Mesothelial cell of epicardium (in vitro differentiated cells): ENCODE measurements at places on chromosomes 1 and 21.

DNA sequence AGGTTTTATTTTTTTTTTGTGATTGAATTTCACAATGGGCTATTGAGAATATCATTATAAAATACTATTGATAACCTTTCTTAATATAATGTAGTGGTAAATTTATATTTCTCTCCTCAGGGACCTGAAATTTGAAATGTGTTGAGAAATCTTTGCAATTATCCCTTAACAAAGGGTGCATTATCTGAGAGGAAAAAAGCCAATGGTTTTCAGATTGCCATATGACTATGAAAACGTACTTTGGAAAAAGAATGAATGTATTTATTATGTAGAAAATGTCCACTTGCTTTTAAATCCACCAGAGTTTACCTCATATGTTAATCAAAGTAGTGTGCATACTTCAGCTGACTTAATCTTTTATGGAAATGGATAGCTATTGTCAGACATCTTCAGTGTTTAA is 441.1 kb downstream of the AMY1C start:
- no peak for DNase-seq

GRCh38 chr1:165254376-165254775 is 102.1 kb downstream of the LMX1A start:
- DNase-seq: no peak

GRCh38 chr1:109214695-109215623 is 1.2 kb downstream of the SARS1 start:
- no peak for DNase-seq

GRCh38 chr1:181010789-181011188 is 11.9 kb downstream of the STX6 start:
- no peak for DNase-seq

DNA sequence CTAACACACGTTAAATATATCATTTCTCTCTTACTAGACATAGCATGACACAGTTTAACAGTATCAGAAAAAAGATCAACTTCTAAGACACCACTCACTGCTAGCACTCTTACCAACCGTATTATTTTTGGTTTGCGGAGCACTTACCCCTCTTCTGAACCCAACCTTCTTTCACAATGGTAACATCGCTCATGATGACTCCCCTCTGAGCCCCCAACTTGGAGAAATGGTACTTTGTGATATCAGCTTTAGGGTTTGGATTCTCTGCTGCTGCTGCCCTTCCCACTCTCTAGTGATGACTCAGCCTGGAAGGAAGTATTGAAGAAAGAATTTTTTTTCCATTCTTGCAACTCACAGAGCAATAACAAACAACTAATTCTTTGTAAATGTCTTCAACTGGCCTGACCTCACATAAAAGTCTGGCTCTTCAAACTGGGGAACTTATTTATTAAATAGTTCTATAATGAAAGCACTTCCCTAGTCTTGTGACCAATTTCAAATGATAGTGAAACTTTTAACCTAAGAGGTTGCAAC is 7.0 kb downstream of the AKT3 start:
- no peak for DNase-seq

DNA sequence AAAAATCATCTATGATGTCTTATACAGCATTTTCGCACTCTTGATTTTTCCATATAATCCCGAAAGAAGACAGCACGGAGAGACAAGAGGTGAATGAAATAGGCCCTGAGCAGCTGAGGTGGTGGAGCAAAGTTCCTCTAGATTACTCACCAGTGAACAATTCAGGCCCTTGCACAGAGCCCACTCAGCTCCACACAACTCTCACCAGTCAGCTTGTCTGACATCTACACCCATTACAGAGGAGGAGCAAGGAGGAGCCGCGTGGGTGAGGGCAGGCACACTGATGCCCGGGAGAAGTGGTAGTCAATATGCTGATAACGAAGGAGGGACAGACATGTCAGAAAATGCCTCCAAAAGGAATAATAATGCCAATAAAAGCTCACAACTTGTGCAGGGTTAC is 59.9 kb downstream of the DNM3 start:
- DNase-seq: no peak

GRCh38 chr1:20154301-20154831 is 15.2 kb downstream of the PLA2G2F start:
- DNase-seq: no peak

DNA sequence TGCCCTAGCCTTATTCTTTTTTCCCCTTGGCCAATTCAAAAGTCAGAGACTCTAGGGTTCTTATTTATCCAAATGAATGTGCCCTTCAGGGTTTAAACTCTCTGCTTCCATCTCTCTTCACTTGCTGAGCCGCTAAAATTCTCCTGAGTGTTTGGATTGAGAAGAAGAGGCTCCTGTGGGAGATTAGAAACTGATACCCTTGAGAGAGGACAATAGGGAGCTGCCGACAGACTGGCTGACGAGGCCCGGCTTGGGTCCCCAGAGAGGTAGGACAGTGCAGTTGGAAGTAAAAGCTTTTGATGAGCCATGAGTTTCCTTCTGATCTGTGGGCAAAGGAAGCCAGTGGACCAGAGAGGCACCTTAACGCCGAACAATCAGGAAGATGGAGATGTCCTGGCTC is 41.3 kb upstream of the UBE2U start:
- no peak for DNase-seq

GRCh38 chr1:147084273-147085096 is 87.8 kb downstream of the PRKAB2 start:
- no peak for DNase-seq

DNA sequence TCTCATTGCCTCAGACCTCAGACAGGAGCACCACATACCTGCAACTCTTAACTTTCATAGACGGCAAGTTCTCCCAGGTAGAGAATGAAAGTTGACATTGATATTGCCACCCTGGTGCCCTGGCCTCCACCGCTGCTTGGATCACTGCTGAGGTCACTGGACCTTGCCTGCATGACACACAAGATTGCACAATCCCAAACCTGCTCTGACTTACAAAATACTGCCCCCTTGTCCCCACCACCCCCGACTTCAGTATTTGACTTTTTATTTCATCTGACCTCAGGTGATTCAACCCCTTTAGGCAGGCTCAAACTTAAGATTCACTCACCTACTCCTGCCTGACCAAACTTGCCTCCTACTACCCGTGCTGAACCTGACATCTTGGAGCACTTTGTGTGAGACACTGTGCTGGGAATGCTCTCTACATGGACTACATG is 43.1 kb upstream of the S1PR1 start:
- no peak for DNase-seq

GRCh38 chr1:206651958-206652890 is 16.9 kb downstream of the DYRK3 start:
- no peak for DNase-seq

GRCh38 chr21:16310176-16310575 is 580.4 kb downstream of the USP25 start:
- no peak for DNase-seq

GRCh38 chr1:244383278-244383884 is 68.3 kb downstream of the ADSS2 start:
- no peak for DNase-seq

DNA sequence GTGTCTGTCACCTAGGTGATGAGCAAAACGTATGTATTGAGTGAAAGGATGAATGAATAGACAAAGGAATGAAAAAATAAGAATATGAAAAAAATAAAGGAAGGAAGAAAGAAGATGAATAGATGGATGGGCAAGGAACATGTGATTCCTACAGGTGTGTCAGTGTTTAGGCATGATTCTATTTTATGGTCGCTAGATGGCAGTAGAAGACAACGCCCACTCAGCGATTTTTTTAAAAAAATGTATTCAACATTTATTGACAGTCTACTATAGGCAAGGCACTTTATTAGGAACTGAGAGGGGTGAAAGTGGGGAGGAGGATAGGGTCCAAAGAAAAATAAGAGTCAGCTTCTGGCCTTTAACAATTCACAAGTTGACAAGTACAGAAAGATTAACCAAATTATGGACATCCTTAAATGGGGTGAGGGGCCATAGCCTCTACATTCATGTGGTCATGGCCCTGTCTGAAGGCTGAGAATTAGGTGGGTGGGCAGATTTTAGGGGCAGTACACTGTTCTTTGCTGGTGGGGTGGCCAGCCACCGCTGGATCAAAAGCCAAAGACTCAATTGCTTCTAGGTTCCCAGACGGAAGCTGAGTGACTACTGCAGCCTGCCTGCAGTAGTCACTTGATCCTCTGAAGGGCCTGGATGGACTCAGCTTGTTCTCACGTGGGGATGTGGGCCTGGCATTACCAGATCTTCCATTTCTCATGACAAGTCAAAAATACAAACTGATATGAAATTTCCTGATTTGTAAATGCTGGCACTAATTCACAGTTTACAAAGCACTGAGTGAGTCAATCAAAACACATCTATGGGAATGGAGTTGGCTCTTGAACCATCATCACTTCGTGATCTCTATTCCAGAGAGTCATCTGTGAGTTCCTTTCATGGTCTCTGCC is 83.9 kb downstream of the FASLG start:
- DNase-seq: no peak

GRCh38 chr1:237287876-237288521 is 246.0 kb downstream of the RYR2 start:
- no peak for DNase-seq

DNA sequence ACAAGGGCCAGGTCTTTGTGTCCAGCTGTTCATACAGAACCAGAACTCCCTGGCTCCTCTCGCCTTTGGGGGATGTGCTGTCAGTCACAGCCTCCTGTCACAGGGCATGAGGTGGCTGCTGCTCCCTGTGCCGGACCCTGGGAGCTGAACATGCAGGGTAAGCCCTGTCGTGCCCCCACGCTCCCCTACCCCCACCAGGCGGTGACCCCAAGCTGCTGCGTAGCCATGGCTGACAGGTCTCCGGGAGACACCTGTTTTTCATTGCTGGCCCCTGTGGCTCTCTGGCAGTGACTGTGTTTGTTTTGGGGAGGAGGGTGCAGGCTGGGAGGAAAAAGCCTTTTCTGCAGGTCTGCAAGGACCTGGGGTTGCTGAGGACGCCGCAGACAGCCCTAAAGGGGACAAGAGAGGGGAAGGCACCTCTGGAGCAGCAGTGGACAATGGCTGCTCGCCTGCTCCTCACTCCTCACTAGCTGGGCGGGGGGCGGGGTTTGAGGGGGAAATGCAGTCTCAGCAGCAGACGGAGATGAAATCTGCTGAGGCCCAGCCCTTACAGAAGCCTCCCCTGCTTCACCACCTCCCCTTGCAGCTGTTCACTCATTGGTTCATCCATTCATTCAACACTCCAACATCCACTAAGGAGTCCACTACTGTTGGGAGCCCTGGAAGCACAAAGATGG is 81.4 kb downstream of the TRABD2B start:
- no peak for DNase-seq

DNA sequence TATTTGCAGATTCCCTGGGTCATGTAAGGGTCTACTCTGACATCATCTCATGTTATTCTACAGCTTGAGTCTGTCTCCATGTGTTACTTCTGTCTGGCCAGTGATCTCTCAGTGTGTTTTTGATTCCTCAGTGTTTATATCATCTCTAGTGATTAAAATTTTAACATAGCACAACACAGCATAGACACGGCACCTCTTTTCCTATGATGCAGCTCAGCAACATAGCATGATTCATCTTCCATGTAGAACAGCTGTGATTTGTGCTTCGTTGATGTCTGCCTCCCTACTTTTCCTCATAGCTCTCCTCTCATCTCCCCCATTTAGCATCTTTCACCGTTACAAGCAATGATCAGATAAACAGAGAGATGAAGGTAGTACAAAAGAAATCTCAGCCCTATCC is 163.9 kb upstream of the DPT start:
- no peak for DNase-seq

- no peak for DNase-seq
These were observed 1069.6 kb downstream of the ADGRL2 start for GRCh38 chr1:82870332-82870731.
